Diencephalon (tissue), 1 donor: ENCODE measurements at places on chromosomes 1 and 21. TPM values are rescaled to one million over a fixed set of nuclear protein-coding genes. Genes with fewer than 3 reads are reported as not detected.

The OR2L5 gene
- 1.8 TPM for total RNA-seq

The AIRE gene
- 0.23 TPM for total RNA-seq

The PRELP gene
- 0.23 TPM for total RNA-seq

The TDRD10 gene
- total RNA-seq, result 0.46 TPM

The SNX7 gene
- 36.7 TPM for total RNA-seq

The PDPN gene
- 11.8 TPM for total RNA-seq

The LMOD1 gene
- total RNA-seq, result 0.46 TPM

The NBPF20 gene
- 9.2 TPM for total RNA-seq

The AK5 gene
- total RNA-seq, result 64.4 TPM

The GPR89A gene
- total RNA-seq, result 37.8 TPM

The PHF13 gene
- total RNA-seq, result 15.0 TPM

The OLIG1 gene
- 23.5 TPM for total RNA-seq
